ENCODE measurements at places on chromosomes 1 and 21.
A peak's percentile ranks its signal among the peaks of the same experiment; 100 is the strongest.

GRCh38 chr1:111967067-111967690 lies 22.3 kb downstream of the KCND3 start:
- peak; percentile 66 for DNase-seq

- DNase-seq = peak; percentile 37
These were observed 2.7 kb downstream of the SCYL3 start for GRCh38 chr1:169890761-169891538.

- no peak for DNase-seq
These were observed 178.1 kb downstream of the NTNG1 start for GRCh38 chr1:107318932-107319331.

DNA sequence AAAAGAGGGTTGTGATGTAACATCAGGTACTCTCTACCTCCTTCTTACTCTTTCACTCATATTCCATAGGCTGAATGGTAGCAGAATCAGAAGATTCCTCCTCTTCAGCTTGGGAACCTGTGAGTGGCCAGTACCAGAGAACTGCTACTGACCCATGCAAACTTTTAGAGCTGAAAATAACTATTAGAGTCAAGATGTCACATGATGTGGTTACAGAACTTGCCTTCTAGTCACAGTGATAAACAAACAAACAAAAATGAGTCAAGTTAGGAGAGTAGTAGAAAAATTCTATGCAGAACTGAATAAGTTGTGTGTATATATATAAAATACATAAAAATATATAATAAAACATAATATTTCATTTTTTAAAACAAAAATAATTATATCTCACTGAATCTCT lies 47.6 kb upstream of the RGS1 start:
- no peak for DNase-seq

All from NCI-H524 (cell line).